ENCODE measurements at places on chromosomes 11 and 22.

DNA sequence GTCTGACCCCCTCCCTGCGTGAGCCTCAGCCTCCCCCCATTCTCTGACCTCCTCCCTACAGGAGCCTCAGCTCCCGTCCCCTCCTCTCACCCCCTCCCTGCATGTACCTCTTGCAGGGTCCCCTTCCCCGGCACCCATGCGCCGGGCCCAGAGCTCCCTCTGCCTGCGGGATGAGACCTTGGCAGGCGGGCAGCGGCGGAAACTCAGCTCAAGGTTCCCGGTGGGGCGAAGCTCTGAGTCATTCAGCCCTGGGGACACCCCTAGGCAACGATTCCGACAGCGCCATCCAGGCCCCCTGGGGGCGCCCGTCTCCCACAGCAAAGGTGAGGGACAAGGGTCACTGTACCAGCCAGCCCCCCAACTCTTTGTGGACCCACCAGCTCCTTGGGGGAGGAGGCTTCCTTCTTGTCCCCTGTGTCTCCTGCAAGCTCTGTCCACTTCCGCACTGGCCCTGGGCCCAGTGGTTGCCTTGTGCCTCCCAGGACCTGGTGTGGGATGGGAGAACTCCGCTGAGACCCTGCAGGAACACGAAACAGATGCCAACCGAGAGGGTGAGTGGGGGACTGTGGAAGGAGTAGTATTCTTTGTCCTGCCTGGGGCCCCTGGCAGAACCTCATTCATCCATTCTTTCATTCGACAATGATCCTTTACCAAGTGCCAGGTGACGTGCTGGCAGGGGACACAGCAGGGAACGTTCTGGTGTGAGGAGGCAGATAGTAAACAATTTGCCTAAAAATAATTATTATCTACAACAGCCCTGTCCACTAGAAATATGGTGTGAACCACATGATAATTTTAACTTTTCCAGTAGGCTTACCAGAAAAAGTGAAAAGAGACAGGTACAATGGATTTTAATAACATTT, 3.7 kb upstream of the RPS6KA4 start:
- peak; percentile 81 for DNase-seq

- DNase-seq: no peak
Measured at GRCh38 chr11:17414317-17414737, 25.9 kb upstream of the KCNJ11 start.

DNA sequence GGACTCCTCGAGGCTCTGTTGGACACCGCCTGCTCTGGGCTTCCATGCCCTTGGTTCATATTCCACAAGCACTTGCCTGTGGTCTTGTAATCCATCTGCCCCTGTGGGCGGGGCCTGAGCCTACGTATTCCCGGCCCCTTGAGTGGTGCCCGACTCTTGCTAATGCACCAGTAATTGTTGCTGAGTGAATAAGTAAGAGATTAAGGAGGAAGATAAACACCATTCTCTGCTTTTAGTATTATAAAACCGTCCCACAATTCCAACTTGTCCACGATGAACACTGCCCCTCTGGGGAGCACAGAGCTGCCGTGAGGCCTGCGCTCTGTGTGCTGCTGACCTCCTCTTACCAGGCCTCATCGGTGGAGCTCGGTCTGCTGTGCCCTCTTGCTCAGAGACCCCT, 50.3 kb downstream of the MICAL2 start:
- DNase-seq: no peak

GRCh38 chr11:9231848-9232177, 33.3 kb downstream of the DENND5A start:
- DNase-seq: peak; percentile 46

DNA sequence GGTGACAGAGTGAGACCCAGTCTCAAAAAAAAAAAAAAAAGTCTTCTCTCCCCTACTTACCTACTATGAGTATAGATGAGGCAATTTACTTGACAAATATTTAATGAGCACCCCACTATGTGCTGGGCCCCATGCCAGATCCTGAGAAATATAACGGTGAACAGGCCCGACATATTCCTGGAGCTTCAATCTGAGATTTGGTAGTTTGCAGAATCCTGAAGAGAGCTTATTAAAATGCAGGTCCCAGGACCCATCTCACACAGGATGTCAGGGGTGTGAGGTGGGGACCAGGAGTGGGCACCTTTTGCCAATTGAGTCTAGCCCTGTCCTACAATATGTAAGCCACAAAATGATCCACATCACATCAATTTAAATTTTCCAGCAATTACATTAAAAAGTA, 44.0 kb downstream of the KCNJ4 start:
- DNase-seq: no peak

DNA sequence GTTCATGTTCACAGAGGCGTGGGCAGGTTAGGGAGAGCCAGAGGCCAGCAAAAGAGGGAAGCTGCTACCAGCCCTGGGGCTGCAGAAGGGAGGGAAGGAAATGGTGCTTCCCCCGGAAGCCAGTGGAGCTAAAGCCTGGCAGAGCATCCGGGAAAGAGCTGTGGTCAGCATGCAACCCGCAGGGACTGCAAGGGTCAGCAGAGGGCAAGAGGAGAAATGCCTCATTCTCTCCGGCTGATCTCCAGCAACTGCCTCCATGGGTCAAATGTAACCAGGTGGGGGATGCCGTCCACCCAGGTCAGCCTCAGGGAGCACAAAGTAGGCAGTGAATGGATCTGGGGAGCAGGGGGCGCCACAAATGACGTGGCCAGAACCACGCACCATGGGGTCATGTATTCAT, 36.9 kb upstream of the PRR5 start:
- DNase-seq: peak; percentile 11

Data from LHCN-M2 (cell line).